ENCODE measurements at places on chromosomes 3 and 15. TPM values are rescaled to one million over a fixed set of nuclear protein-coding genes. Genes with fewer than 3 reads are reported as not detected.

Gene MOBP
- not detected for total RNA-seq

DNA sequence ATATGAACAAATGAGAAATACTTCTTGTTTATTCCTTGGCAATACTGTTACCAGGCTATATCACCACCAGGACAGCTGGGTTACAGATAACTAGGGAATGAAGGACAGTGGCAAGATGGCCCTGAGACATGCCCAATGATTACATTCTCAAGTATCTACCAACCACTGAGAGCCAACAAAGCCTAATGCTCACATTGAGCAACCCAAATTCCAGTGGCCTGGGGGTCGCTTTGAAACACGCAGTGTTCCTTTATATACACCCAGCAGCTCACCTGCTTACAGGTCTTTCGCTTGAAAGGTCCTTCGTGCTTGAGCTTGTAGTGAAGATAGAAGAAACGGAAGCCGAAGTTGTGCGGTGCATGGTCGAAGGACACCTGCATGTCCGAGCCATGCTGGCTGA lies 45.1 kb downstream of the SPATA12 start:
- no peak for DNase-seq

DNA sequence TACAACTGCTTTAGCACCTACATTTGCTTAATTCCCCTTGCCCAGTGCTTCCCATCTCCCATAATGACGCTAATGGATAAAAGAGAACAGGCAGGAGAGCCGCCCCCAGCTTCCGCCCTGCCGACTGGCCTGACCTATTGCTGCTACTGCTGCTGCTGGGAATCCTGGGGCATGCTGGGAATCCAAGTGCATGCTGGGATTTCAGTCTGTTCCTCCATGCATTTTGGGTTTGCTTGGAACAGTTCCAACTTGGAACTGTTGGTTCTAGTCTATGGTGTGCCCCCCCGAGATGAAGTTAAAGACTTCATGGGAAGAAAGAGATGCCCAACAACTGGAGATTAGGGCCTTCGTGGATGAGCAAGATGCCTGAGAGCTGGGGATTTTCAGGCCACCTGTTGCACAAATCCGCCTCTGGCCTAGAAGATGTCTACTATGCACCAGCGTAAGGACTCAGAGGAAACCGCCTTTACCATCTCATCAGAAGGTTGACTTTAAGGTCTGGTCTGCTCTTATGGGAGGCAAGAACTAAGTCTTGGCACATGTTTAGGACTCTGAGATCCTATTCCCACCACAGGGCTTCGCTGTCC lies 29.0 kb downstream of the HAPLN3 start:
- no peak for DNase-seq

Gene NEDD4
- 80.7 TPM for total RNA-seq

Gene GHSR
- not detected for total RNA-seq

Gene TBC1D23
- 123 TPM for total RNA-seq

DNA sequence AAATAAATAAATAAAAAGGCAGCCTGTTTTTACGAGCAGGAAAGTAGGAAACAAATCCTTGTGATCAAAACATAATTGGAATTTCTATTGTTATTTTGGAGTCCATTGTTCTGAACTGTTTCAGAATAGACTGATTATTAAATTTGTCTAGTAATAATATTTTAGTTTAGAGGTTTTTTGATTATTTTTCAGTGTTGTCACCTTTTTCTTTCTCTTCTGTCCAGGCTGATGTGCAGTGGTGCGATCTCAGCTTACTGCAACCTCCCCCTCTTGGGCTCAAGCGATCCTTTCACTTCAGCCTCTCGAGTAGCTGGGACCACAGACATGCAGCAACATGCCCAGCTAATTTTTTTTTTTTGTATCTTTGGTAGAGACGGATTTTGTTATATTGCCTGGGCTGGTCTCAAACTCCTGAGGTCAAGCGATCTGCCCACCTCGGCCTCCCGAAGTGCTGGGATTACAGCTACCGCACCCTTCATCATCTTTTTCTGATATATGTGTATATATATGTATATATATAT lies 38.0 kb downstream of the KAT2B start:
- no peak for DNase-seq

- no peak for DNase-seq
Observed at GRCh38 chr3:74906181-74906580, 291.7 kb upstream of the CNTN3 start.

DNA sequence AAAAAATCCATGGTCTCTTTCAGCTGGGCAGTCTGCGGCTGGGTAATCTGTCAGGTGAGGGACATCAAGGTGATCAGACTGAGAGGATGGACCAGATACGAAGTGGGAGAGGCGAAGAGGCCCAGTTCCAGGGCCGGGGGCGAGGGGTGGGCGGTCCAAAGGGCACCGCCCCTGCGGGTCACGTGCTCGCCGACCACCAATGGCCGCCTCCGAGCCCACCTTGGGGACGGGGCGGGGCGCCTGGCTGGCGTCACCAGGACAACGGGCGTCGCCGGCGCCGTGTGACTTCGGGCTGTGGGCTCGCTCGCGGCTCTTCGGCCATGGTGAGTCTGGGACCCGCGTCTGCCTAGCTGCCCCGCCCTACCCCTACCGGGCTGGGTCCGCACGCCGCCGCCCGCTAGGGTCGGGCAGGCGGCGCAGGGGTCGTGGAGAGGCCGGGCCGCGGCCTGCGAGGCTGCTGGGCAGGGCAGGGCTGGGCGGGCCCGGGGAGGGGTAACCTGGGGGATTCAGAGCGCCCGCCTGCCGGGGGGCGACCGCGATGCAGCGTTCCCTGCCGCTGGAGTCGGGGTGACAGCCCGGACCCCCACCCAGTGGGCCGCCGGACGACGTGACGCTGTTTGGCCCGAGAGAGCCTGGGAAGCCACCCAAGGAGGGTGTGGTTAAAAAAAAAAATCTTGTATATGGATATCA lies at the start of gene FBXL2:
Gene FBXL2, plus strand, starts transcription at position 250 of the 690 bp plus-strand sequence. Its CDS starts 71 bp downstream, at position 321.
- peak; percentile 49 for DNase-seq

- DNase-seq = no peak
Observed at GRCh38 chr3:177642042-177642803, 444.9 kb upstream of the TBL1XR1 start.

- no peak for DNase-seq
Observed at GRCh38 chr3:17047162-17047561, 162.4 kb downstream of the PLCL2 start.

Gene SLC28A2
- total RNA-seq = not detected

GRCh38 chr3:111903067-111903511 lies 44.0 kb downstream of the PHLDB2 start:
- peak; percentile 84 for DNase-seq

DNA sequence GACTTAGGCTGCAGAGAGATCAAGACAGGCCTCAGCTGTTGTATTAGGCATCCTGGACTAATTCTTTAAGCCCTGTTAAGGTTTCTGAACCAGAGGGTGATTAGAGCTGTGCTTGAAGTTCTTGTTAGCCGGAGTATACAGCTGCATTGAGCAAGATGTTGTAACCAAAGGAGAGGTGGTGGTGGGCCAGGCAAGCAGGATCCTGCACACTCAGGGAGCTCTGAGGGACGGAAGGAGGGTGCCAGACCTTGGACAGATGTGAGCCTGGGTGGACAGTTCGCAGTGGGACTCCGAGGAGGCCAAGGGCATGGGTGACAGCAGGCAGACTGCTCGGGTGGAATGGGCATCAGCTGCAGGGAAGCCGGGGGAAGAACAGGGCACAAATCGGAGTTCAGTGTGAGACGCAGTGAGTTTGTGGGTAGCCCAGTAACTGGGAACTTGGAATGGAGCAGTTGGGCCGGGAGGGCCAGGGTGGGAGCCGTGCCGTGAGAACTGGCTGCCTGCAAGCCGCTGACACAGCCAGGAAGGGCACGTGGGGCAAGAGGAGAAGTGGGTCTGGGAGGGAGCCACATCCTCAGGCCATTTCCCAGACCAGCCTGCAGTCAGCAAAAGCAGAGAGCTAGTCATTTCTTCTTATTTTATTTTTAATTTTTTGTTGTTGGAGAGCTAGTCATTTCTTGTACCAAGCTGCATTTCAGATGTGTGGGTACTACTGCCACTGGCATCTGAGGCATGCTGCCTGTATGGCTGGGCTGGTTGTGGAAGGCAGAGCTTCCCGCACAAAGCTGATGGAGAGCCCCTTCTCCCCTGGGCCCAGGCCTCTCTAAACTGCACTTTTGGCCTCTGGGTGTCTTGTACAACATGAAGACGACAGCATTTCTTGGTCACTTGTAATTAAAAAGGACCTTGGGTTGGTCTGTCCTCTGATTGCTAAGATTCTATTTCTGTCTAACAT lies 61.0 kb downstream of the PGPEP1L start:
- DNase-seq = peak; percentile 26

Gene GPR176
- 194 TPM for total RNA-seq

GRCh38 chr15:68734352-68734751 lies 86.3 kb downstream of the ANP32A start:
- DNase-seq = no peak

GRCh38 chr3:9914559-9915253 lies 2.2 kb upstream of the IL17RC start:
- DNase-seq = no peak

GRCh38 chr3:85821130-85821756 lies 862.5 kb downstream of the CADM2 start:
- no peak for DNase-seq

GRCh38 chr3:184255291-184256039 lies 5.9 kb downstream of the CAMK2N2 start:
- no peak for DNase-seq

Gene RAD51
- 8.4 TPM for total RNA-seq

GRCh38 chr3:115623044-115623868 lies at the start of gene GAP43:
Gene GAP43, plus strand, starts transcription at chr3:115623510. Its CDS starts 180 bp downstream, at chr3:115623690.
- DNase-seq = peak; percentile 86
